Ecto neural progenitor cell (in vitro differentiated cells): ENCODE measurements at places on chromosomes 16 and 17.

- DNase-seq = no peak
Observed at GRCh38 chr17:76534831-76535732, 2.4 kb downstream of the CYGB start.

GRCh38 chr17:29469276-29469675 is 79.1 kb downstream of the TAOK1 start:
- DNase-seq = no peak

DNA sequence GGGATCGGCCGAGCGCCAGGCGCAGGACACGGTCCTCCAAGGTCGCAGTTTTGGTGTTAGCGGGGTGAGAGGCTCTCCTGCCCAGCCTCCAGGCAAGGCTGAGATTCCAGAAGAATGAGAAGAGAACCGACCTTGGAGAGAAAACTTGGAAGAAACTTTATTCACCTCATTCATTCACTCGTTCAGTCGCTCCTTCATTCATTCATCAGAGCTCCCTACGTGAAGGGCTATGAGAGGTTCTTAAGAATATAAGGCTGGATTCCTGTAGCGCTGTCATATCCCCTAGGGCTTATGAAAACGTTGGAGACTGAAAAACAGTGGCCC is 991 bp upstream of the MYH10 start:
- no peak for DNase-seq

DNA sequence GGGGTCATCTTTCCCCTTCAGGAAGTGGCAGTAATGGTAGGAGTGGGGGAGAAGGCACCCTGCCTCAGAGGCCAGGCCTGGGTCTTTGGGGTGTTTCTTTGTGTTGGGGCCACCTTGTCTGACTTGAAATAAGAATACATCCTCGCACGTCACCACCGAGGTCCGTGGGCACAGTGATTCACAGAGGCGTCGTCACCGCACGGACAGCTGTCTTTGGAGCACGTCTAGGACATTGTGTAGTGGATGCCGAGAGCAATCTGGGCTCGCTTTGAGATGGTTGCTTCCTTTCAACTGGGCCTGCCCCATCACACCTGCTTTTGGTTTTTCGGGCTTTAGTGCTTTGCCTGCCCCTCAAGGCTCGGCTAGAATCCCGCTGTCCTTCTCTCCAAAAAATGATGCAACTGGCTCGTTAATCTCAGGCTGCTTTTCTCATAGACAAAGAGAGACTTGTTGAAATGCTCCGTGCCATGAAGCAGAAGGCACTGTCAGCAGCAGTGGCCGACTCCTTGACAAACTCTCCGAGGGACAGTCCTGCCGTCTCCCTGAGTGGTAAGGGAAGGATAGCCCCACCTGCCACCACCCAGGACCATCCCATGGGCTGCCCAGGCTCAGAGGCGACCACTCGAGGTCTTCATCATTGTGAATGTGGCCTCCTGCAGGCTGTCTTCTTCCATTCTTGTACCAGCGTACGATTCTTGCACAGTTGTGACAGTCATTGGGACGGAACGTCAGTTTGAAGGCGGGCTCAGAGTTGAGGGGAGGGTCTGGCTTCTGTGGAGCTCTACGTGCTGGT is 24.0 kb downstream of the GINS2 start:
- no peak for DNase-seq
